Germinal center (tissue), 1 donor: ENCODE measurements at places on chromosomes 6 and 20.

DNA sequence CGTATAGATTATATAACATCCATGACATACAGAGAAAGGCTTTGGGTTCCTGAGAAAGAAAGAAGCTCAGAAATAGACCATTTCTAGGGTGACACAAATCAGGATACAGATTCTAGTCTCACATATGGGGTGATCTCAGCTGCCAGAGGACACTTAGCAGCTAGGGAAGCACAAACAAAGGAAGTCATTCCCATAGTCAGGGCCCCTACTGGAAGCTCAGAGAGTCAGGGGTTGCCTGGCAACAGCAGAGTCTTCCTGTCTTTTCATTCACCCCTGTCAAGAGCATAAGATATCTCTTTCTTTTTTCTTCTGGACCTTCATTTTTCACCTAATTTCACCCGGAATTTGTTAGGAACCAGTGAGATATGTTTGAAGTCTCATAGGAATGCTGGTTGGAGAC, 81.9 kb upstream of the IYD start:
- DNase-seq = no peak

GRCh38 chr6:31462026-31462963, 35.6 kb upstream of the MICB start:
- no peak for DNase-seq

DNA sequence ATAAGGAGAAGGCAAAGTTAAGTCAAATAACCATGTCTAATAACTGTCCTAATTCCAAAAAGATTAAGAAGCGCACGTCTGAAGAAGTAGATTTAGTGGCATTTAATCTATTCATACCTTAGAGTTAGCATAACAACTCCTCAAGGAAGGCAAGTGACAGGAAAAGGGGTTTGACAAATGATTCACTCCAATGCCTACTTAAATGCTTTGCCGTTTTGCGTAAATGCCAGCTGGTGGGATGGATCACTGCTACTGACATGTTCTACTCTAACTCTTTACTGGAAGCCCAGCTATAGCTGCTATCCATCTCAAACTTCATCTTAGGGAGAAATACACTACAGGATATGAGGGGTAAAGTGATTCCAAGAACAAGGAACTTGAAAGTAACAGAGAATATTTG, 347.3 kb upstream of the RUNX2 start:
- no peak for DNase-seq

DNA sequence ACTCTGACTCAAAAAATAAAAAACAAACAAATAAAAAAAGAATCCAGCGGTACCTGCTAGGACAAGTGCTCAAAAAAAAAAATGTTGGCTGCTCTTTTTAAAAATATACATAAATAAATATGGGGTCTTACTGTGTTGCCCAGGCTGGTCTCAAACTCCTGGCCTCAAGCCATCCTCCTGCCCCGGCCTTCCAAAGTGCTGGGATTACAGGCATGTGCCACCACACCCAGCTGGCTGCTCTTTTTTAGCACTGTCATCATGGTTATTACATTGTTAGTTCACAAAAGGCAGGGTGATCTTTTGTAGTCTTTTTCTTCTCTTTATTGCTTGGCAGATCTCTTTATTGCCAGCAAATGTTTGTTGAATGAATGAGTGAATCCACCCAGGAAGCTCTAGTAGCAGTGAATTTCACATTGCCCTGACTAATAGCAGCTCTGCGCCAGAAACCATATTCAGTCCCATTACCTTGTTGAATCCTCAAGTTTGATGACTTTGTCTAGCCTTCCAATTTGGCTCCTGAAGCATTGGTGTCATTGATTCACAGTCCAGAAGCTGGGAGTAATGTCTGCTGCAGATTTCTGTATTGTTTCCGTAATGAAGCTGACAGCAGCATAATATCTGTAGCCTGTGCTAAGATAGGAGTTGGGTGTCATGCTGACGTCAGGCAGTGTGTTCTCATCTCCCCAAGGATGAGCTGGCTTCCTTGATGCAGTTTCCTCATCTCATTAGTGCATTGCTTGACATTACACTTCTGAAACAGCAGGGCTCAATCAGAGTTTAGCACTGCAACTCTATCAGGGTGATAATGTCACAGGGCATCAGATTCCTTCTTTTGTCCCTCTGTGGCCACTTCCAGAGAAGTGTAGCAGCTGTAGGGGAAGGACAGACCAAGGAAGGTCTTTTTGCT, 84.9 kb upstream of the TGM3 start:
- DNase-seq = no peak

GRCh38 chr6:128493877-128494276, 26.5 kb downstream of the PTPRK start:
- DNase-seq = no peak

GRCh38 chr6:33251395-33252012, 20.2 kb downstream of the VPS52 start:
- DNase-seq = no peak

DNA sequence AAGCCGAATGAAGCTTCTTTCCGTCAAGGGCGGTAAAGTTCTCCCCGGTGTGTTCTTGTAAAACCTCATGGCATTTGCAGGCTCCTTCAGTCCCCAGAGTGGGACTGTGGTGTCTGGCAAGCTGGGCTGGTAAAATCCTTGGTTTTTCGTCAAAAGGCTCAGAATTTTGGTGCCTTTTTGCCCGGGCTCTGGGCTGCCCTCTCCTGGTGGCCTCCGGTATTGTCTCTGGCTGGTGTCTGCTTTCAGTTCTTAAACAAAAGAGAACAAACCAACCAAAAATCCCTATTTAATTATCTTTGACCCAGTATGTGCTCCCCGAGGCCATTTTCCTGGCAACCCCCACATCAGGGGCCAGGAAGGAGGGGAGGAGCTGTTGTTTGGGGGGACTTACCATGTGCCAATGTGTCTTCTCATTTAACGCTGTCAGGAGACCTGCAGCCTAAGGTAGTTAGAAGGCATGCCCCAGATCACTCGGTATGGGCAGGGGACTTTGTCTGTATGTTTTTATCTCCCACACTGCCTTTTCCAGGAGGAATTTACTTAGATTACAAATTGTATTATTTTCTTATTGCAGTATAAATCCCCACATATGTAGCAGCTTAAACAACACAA, 11.1 kb downstream of the CDH4 start:
- DNase-seq = no peak

- no peak for DNase-seq
Observed at GRCh38 chr6:64831680-64832079, 875.3 kb downstream of the EYS start.

GRCh38 chr6:54310377-54311152, 2.3 kb downstream of the TINAG start:
- no peak for DNase-seq
